ENCODE measurements at places on chromosomes 7 and 10.

DNA sequence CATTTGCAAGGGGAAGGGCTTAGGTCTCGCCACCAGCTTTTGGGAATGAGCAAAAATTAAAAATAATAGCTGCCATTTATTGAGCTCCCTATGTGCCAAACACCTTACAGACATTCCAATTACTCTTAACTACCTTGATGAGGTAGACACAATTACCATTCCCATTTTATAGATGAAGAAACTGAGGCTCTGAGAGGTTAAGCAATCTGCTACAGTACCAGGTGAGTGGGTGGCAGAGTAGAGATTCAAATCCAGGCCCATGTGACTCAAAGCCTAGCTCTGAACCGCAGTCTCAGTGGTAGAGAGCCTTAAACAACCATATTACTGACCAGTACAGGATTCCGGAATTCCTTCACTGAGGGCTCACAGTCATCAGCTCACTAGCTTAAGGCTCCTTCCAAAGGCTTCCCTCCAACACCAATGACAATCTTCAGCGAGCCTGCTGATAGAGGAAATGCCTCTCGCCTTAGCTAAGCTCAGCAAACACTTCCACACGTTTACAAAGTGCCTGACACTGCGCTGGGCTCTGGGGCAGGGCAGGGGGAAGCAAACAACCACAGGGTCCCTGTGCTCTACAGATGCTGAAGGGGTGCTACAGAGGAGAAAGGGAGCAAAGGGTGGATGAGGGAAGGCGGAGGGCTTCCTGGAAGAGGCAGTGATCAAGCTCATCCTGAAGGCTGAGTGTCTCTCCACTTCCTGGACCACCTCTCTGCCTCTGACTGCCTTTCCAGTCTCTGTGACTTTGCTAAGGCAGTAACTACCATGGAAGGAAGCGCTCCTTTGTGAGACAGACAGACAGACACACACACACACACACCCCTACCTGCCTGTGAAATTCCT lies 7.4 kb downstream of the LRRC20 start:
- DNase-seq = no peak

- DNase-seq = no peak
Measured at GRCh38 chr7:139702313-139702731, 75.5 kb downstream of the HIPK2 start.

DNA sequence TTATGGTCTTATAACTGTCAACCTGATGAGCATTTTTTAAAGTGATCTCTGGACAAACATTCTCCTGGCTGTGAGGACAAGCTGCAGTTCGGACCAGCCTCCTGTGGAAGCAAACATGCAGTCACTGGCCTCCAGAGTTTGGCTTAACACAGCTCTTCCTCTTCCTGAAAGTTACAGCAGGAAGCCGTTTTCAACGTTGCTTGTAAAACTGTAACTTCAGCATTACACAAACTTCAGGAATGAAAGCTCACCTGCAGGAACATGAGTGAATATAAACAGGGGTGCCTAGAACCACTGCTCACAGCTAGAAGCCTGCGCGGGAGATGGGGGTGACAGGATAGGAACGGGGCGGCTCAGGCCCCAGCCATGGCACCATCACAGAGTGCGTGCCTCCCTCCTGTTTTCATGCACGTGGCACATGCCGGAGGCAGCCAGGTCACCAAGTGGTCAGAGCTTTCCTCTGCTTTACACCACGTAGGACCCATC lies 292.9 kb upstream of the PITRM1 start:
- DNase-seq = no peak

DNA sequence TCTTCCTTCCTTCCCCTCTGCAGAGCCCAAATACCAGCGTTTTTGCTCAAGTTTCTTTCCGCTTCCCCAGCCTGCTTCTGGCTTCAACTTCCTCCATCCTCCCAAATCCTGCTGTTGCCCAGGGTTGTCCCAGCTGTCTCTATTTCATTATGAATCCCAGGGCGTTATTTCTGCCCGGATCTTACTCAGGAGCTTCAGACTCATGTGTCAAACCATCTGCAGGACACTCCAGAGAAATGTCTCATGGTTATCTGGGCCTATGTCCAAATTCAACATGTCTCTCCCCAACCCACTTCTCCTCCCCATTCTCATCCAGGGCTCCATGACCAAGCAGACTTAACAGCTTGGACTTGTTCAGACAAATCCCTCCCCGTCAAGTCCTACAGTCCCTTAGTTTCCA lies 15.6 kb downstream of the ARHGAP22 start:
- no peak for DNase-seq

DNA sequence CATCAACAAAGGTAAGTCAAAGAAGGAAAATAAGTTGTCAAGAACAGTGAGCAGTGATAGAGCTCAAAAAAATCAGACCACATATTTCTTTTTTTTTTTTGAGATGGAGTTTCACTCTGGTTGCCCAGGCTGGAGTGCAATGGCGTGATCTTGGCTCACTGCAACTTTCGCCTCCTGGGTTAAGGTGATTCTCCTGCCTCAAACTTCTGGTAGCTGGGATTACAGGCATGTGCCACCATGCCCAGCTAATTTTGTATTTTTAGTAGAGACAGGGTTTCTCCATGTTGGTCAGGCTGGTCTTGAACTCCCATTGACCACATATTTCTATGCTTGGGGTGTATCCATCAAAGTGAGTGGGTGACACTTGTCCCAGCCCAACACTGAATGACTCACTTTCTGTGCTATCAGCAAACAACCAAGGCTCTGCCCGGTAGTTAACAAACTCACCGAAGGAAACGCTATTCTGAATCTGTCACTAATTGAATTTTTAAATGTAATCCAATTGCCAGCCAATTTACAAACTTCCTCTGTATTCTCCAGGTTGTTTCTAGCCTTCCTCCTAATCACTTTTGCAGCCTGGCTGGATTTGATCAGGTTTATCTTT lies 19.6 kb upstream of the SMNDC1 start:
- no peak for DNase-seq

GRCh38 chr7:49776994-49777393 lies 3.6 kb downstream of the VWC2 start:
- no peak for DNase-seq

DNA sequence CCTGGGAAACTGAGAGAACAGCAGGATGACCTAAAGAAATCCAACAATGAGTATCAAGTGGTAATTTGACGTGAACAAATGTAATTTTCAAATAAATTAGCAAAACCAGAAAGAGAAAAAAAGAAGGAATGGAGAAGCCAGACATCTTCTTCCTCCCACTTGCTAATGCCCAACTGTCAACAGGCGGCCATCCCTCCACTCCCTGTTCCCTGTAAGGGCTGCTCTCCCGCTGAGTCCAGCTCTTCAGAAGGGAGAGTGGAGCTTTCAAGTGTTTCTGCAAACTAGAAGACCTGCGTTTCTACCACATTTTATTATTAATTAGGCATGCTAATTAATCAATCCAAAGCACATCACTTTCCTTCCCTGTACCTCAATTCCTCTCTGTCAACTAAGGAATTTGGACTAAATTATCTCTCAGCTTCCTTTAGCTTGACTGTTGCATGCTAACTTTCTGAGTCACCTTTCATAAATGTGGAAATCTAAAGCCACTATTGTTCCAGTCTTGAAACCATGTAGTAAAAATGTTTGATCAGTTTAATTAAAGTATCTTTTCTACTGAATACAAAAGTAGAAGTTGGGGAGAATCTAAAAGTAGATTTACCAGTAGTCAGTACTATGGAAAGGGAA lies 48.4 kb upstream of the CUL1 start:
- no peak for DNase-seq

DNA sequence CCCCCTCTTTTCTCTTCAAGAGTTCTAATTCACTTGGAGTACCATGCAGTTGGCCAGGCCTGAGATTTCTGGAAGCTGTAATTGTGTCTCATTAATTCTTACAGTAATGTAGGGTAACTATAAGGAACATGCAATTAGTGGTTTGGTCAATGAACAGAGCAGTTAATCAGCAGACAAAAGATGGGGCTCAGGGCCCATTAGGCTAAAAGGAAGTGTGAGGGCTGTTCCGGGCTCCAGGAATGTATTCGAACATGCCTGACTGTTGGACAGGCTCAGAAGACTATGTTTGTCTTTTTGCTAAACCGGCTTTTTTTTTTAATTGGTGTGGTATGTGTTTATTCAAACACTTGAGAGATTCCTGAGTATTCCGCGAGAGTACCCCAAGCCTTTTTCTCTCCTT lies 42.5 kb upstream of the FZD8 start:
- DNase-seq = no peak

Measured in NCI-H2107 (cell line).